ENCODE measurements at places on chromosomes 4 and X.

GRCh38 chr4:80812145-80812544 lies 218.4 kb upstream of the BMP3 start:
- no peak for DNase-seq

GRCh38 chr4:148057516-148057915 lies 325.6 kb downstream of the ARHGAP10 start:
- no peak for DNase-seq

GRCh38 chrX:9438933-9439494 lies 25.8 kb upstream of the TBL1X start:
- no peak for DNase-seq

DNA sequence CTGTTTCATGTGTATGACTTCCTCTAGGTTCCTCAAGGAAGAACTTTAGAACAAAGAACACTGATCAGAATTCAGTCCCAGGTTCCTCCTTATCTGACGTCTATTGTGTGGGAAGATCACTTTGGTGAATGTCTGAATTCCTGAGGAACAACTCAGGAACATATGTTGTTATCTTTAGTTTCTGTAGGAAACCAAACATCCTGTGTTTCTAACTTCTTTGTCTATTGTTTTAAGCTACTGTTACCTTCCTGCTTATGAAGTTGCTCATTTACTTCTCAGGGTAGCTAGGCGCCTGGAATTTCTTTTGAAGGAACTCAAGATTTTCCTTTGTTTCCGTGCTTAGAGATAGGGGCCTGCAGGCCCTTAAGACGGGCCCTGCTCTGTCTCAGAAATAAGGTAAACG lies 46.2 kb downstream of the MAGEB5 start:
- no peak for DNase-seq

GRCh38 chr4:143406523-143406922 lies 69.8 kb downstream of the GAB1 start:
- no peak for DNase-seq

DNA sequence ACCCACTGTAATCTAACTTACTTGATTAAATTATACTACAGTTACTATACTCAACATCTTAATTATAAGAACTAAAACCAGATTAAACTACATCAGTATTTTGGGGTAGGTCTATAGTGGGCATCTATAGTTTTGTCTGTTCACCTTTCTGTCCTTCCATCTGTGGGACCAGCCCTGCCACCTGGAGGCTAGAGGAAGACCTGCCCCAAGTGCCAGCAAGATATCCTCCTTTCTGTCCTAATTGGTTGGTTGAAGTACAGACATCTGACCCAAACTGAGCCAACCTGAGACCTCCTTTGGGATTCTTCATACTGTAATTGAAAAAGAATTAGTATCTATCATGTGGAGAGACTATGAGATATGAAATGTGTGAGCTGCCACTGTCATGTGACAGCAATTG lies 172.2 kb upstream of the TLL1 start:
- no peak for DNase-seq

DNA sequence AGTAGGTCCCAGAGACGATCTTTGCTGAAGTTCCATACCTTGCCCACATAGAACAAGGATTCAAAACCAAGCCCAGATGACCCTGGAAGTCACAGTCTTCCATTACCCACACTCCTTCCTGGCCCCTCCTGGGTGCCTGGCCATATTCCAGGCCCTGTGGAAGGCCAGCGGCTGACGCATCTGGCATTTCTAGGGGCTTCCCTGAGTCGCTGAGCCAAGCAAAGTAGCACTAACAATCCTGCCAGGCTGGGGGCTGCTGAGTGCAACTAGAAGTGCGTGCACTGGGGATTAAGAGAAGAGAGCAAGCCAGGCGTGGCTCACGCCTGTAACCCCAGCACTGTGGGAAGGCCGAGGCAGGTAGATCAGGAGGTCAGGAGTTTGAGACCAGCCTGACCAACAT lies 175.2 kb upstream of the CPEB2 start:
- DNase-seq: no peak

- no peak for DNase-seq
Measured at GRCh38 chr4:14787894-14788293, 214.4 kb upstream of the CPEB2 start.

DNA sequence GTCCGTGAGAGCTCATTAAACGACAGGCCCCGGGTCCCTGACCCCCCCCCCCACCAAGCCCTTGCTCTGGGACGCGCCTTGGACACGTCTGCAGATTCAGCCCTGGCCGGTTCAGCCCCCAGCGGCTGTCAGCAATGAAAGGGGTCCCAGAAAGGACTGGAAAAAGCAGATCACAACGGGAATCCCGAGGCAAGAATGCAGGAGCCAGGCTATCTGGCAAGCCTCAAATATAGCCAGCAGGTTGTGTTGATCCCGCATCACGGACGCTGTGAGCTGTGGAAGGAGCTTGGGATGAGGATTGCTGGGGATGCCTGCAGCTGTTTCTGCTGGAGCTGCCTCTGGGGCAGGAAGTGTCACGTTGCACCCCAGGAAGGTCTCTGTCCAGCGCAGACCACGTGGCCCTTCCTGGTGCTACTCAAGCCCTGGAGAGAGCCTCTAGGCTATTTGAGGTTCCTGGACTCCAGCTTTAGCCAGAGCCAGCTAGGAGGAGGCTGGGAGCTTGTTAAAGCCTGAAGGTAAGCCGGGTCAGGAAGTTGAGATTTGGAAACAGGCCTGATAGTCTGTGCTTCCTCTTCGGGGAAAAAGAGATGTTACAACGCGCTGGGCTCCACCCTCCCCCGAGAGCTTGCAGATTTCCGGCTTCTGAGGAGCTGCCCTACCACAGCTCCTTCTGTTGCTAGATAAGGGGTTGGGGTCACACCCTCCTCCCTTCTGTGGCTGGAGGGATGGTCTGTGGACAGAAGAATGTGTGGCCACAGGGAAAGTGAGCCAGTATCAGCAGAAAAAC lies 19.3 kb upstream of the CSF2RA start:
- no peak for DNase-seq

GRCh38 chrX:137855490-137855889 lies 289.6 kb downstream of the ZIC3 start:
- no peak for DNase-seq

DNA sequence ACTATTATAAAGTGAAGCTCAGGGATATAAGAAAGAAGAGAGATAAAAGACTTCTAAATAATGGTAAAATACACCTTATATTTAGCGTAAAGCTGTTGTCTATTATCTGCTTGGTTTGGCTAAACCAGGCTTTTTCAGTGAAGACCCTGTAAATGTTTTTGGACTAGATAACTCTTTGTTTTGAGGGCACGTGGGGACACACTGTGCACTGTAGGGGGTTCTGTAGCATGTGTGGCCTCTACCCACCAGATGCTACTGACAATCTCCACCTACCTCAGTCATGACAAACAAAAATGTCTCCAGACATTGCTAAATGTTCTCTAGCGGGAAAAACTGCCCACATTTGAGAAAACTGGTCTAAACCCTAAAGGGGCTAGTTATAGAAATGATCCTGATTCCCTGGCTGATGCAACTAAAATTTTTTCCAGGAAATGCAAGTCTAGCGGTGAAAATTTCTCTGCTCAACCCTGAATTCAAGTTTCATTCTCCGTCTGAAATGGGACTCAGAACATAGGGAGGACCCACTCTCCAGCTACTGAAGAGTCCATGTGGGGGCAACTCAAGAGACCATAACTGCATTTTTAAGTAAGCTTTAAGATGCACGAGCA lies 355.2 kb upstream of the RASGEF1B start:
- no peak for DNase-seq

DNA sequence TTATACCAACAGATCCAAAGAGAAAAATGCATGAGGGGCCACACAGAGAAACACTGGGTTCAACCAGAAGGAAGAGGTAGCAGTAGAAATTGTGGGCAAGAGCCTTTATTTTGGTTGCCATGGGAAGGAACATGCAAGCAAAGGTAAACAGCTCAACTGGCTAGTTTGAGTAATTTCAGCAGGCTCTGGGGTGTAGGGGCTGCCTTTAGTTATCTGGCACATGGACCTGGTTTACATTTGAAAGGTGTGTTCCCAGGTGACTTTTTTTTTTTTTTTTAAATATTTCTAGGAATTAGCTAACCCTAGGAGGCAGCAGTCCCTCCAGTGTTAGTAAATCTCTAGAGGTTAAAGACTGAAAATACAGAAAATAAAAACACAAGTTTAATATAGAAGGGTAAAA lies 481.9 kb downstream of the ACTRT1 start:
- no peak for DNase-seq

- no peak for DNase-seq
Measured at GRCh38 chr4:108662629-108663028, 12.2 kb downstream of the OSTC start.

DNA sequence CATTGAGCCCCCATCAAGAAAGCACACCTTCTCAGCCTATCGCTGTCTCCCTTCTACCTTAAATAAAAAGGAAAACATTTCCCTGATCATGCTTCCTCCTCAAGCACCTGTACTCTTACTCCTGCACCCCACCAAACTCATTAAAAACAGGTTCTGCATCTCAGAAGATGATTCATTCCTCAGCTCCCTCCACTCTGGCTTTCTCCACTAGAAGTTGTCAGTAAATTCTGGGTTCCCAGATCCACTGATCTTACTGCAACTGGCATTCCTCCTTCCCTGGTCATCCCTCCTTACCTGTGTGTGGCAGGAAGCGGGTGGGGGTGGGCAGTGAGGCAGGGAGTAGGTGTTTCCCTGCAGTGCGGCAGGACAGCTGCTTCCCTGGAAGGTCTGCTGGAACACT lies 108.8 kb downstream of the GPR143 start:
- DNase-seq: no peak

- DNase-seq: no peak
Measured at GRCh38 chr4:66376921-66377320, 706.6 kb upstream of the EPHA5 start.

DNA sequence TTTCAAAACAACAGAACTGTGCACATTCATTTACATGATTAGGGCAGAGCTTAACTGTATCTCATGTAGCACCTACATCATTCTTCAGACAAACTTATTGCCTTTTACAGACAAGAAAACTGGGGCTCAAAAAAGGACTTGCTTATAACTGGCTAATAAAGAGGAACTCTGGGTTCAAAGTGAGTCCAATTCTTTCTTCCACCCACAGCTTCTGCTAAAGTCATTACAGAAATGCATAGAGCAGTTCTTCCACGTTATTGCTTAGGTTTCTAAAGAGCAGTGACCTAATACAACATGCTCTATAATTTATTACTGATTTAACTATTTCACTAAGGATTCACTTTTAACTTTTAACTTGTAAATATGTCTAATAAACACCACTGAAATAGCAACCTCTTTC lies 60.6 kb downstream of the ELOVL6 start:
- DNase-seq: no peak

DNA sequence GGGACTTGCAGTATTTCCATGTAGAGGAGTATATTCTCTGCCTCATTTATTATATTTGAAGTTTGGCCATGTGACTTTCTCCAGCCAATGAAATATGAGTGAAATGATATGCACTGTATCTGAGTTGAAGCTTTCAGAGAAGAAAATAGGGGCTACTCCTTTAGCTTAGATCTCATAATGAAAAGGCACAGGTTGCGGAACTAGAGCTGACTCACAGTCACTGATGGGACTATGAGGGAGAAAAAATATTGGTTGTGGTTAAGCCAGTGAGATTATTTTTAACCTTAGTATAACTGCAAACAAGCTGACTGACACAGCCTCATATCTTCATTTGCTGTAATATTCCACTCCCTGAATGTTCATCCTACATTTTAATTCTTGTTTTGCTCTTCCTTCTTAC lies 1104.3 kb downstream of the RPA4 start:
- no peak for DNase-seq

- DNase-seq: no peak
Measured at GRCh38 chr4:55947912-55948725, 626 bp upstream of the CEP135 start.

- DNase-seq: no peak
Measured at GRCh38 chr4:103719830-103720207, at the start of gene TACR3. TSS of gene TACR3 (minus strand) at chr4:103719985. CDS start at chr4:103719675, 310 bp downstream.

GRCh38 chr4:89604951-89605350 lies 232.0 kb downstream of the SNCA start:
- DNase-seq: no peak

DNA sequence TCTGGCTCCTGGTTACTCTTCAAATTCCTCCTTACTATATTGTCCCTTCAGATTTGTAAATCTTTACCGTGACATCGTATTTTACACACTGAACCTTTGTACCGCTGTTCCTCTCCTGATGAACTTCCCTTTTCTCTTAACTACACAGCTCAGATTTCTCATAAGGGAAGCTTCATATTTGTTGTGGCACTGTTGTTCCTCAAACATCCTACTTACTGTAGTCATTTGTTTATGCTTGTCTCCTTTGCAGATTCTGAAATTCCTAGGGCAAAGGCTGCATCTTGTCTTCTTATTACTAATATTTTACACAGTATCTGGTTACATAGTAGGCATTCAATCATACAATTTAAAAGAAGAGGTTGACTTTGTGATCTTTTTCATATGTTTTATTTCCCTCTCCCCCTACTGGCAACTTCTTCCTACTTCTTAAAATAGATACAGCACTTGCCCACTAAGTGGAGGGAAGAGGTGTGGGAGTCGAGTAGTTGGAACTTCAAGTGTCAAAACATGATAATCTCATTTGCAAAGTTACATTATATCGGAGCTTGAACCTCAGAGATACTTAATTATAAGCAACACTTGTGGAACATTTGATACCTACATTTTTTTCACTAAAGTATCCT lies 50.0 kb downstream of the TET2 start:
- DNase-seq: no peak

DNA sequence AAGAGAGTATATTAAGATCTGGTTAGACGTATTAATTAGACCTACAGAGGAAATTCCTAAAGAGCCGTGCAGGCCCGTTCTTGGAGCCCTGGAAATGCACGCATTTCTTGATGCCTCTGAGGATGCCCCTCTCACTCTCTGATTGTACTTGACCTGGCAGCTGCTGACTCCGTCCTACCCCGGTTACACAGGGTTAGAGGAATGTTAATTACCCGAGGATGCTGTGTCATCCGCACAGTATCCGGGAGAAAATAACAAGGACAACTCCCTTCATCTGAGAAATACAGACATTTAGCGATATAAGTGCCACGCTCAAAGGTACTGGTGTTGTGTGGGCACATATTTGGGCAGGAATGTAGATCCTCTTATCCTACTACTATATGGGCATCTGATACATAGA lies 404.6 kb upstream of the FAT1 start:
- DNase-seq: no peak

DNA sequence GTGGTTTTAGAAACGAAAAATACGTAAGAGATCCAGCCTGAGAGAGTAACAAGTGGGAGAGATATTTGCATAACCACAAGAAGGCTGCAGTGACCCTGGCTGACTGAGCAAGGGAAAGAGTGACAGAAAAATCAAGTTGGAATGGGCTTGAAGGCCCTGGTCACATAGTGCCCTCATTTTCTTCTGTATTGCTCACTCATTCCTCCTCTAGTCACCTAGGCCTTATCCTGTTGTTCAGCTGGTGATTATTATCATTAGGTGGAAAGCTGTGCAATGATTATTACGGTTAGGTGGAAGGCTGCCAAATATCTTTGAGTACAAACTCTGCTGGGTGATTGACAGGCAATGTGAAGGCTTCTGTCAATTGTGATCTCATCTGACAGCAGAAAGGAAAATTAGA lies 2384.1 kb downstream of the PCDH7 start:
- DNase-seq: no peak

DNA sequence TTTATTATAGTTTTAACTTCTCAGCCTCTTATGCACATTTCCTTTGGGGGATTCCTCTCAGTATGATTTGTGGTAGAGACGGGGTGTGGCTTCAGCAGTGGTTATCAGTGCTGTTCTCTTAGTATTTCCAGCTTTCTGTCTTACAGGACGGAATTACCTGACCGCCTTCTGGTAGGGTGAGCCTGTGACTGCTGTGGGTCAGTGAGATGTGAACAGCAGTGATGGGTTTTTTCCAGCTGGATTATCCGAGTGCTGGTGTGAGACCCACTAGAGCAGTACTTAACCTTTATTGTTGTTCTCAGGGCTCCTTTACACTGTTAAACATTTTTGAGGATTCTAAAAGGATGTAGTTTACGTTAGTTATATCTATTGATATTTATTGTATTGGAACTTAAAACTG lies 135.2 kb downstream of the SLIT2 start:
- DNase-seq: no peak

Data from nucleus accumbens (tissue), 56 donors.